AG08395 (cell line): ENCODE measurements at places on chromosomes 7 and 10.

- DNase-seq = no peak
Measured at GRCh38 chr7:105621176-105621575, 39.9 kb upstream of the EFCAB10 start.

- DNase-seq = no peak
Measured at GRCh38 chr7:87316097-87316700, 29.3 kb upstream of the CROT start.

GRCh38 chr7:140624392-140625191, 16.0 kb downstream of the DENND2A start:
- no peak for DNase-seq

DNA sequence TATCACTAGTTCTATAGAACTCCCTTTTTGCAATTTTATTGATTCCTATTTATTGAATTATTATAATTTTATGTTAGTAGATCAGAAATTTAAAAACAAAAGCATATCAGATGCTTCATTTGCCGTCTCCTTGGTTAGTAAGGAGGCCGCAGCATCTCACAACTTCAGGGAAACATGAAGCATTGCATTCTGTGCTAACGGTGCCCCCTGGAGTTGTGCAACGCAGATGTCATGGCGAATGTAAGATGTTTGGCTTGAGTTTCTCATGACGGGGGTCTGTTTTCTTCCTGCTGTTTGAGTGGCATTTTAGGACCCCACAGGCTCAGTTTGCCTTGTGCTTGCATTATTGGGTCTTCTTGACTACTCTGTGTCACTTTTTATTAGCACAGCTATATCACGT, 124.8 kb downstream of the CNNM2 start:
- no peak for DNase-seq
